ENCODE measurements at places on chromosomes 7 and 10. TPM values are rescaled to one million over a fixed set of nuclear protein-coding genes. Genes with fewer than 3 reads are reported as not detected.

- peak overlapping the region; percentile 38 for H3K27ac ChIP-seq
- no peak for DNase-seq
- H3K36me3 ChIP-seq, result no peaks in the 10 kb centered on the region
- H3K27me3 ChIP-seq, result no peaks in the 10 kb centered on the region
- peaks cover 34% of the 10 kb centered on the region for H3K4me1 ChIP-seq
These were observed 21.3 kb upstream of the SPOCK2 start for GRCh38 chr10:72109636-72110157.

DNA sequence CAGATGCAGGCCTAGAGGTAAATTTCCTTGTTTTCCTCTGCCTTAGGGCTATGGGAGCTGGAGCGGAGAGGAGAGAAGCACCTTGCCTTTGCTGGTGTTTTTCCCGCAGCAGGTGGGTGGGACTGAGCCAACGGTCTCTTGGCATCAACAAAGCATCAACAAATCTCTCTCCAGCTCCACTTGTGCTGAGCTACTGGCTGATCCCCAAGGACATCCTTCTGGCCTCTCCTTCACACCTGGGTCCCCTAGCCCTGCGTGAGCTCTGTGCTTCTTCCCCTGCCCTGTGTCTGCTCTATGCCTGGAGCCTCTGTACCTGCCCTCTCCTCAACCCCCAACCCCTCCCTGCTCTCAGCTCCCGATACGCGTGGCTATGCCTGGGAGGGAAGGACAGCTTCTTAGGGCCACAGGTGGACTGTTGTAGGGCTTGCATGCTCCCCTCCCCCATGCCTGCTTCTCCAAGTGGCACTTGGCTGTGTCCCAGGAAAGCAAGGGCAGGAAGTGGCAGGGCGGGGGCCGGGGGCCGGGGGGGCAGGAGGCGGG lies 3.2 kb upstream of the CLDN4 start:
- peaks cover 72% of the 10 kb centered on the region for H3K4me1 ChIP-seq
- peak; percentile 98 for DNase-seq
- H3K4me3 ChIP-seq, result no peak overlapping the region
- no peaks in the 10 kb centered on the region for H3K36me3 ChIP-seq
- no peaks in the 10 kb centered on the region for H3K27me3 ChIP-seq
- peak overlapping the region; percentile 88 for H3K27ac ChIP-seq

GRCh38 chr7:130492523-130493274 lies 814 bp downstream of the MEST start:
- no peaks in the 10 kb centered on the region for H3K27me3 ChIP-seq
- DNase-seq, result no peak
- no peaks in the 10 kb centered on the region for H3K4me1 ChIP-seq
- no peaks in the 10 kb centered on the region for H3K36me3 ChIP-seq

DNA sequence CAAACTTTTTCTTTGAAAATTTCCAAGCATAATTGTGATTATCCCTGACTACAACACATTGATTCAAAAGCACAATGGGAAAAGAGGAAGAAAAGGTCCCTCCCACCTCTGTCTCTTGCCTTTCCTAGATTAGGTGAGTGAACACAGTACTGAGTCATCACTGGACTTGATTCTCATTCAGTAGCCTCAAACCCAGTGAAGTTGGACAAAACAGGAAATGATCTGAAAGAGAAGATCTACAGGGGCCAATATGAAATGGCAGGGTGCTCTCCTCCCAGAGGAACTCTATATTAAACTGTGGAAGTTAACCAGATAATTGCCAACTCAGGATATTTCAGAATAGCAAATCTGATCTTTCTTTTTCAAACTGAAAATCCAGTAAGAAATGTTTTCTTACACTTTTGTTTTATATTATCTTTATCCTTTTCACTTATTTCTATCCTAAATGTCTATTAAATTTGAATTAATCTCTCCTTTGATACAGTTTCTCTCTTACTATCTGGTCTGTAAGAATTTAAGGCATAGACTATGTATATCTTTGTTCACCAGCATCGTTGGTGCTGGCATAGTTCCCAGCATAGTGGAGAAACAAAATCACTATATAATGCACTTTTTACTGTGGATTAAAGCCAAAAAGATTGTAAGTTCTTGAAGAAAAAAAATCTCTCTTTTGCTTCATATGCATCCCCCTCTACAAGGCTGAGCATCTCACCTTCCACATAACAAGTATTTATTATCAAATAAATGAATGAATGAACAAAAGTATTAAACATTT lies 41.4 kb upstream of the IKZF1 start:
- H3K27me3 ChIP-seq, result no peaks in the 10 kb centered on the region
- H3K27ac ChIP-seq, result no peak overlapping the region
- no peaks in the 10 kb centered on the region for H3K36me3 ChIP-seq
- H3K4me3 ChIP-seq, result no peak overlapping the region
- no peaks in the 10 kb centered on the region for H3K4me1 ChIP-seq

DNA sequence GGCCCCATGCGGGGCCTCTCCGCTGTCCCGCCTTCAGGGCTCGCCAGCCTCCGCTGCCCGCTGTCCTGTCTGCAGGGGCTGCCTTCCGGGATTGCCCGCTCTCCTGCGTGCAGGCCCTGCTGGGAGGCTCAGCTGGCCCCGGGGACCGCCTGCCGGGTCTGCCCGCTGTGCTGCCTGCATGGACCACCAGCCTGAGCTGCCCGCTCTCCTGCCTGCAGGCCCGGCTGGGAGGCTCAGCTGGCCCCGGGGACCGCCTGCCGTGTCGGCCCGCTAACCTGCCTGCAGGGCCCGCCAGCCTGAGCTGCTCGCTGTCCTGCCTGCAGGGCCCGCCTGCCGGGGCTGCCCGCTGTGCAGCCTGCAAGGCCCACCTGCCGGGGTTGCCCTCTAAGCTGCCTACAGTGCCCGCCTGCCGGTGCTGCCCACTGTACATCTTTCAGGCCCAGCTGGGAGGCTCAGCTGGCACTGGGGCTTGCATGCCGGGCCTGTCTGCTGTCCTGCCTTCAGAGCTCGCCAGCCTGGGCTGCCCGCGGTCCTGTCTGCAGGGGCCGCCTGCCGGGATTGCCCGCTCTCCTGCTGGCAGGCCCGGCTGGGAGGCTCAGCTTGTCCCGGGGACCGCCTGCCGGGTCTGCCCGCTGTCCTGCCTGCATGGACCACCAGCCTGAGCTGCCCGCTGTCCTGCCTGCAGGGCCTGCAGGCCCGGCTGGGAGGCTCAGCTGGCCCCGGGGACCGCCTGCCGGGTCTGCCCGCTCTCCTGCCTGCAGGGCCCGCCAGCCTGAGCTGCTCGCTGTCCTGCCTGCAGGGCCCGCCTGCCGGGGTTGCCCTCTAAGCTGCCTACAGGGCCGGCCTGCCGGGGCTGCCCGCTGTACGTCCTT lies 165.1 kb downstream of the GLRX3 start:
- peak overlapping the region; percentile 76 for H3K27ac ChIP-seq
- DNase-seq, result peak; percentile 64
- H3K4me3 ChIP-seq, result peak overlapping the region; percentile 22
- no peaks in the 10 kb centered on the region for H3K4me1 ChIP-seq
- H3K27me3 ChIP-seq, result no peaks in the 10 kb centered on the region
- no peaks in the 10 kb centered on the region for H3K36me3 ChIP-seq

DNA sequence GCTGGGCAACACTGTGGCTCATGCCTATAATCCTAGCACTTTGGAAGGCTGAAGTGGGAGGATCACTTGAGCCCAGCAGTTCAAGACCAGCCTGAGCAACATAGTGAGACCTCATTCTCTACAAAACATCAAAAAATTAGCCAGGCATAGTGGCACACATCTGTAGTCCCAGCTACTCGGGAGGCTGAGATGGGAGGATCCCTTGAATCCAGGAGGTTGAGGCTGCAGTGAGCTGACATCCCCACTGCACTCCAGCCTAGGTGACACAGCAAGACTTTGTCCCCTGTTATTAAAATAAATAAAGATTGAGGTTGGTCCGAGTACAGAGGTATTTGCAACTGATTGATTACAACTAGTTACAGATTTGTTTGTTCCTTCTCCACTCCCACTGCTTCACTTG lies 44.1 kb downstream of the SKIDA1 start:
- no peak overlapping the region for H3K27ac ChIP-seq
- DNase-seq, result no peak
- no peaks in the 10 kb centered on the region for H3K36me3 ChIP-seq
- H3K4me1 ChIP-seq, result no peaks in the 10 kb centered on the region
- H3K27me3 ChIP-seq, result no peaks in the 10 kb centered on the region

DNA sequence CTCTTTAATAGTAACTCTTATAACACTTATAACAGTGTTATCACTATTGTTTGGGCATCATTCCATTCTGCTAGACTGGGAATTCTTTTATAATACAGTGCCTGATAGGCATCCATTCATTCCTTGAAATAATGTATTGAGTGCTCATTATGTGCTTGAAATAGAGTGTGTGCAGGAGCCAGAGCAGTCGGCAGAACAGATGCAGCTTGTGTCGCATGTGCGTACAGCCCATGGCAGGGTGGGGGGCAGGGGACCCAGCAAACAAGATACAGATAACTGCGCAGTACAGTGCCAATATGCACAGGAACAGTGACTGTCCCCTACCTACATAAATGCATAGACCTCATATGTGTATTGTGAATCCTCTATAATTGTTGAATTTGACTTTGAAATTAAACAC lies 99.3 kb downstream of the KAT6B start:
- no peaks in the 10 kb centered on the region for H3K36me3 ChIP-seq
- H3K27ac ChIP-seq, result no peak overlapping the region
- H3K4me3 ChIP-seq, result no peak overlapping the region
- H3K4me1 ChIP-seq, result peaks cover 67% of the 10 kb centered on the region
- no peaks in the 10 kb centered on the region for H3K27me3 ChIP-seq
- DNase-seq, result no peak

DNA sequence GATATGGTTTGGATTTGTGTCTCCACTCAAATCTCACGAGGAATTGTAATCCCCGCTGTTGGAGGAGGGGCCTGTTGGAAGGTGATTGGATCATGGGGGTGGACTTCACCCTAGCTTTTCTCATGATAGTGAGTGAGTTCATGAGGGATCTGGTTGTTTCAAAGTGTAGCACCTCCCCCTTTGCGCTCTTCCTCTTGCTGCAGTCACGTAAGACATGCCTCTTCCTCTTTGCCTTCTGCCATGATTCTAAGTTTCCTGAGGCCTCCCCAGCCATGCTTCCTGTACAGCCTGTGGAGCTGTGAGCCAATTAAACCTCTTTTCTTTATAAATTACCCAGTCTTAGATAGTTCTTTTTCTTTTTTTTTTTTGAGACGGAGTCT lies 17.1 kb downstream of the CDNF start:
- no peak overlapping the region for H3K27ac ChIP-seq
- H3K4me3 ChIP-seq, result no peak overlapping the region
- peaks cover 38% of the 10 kb centered on the region for H3K4me1 ChIP-seq

DNA sequence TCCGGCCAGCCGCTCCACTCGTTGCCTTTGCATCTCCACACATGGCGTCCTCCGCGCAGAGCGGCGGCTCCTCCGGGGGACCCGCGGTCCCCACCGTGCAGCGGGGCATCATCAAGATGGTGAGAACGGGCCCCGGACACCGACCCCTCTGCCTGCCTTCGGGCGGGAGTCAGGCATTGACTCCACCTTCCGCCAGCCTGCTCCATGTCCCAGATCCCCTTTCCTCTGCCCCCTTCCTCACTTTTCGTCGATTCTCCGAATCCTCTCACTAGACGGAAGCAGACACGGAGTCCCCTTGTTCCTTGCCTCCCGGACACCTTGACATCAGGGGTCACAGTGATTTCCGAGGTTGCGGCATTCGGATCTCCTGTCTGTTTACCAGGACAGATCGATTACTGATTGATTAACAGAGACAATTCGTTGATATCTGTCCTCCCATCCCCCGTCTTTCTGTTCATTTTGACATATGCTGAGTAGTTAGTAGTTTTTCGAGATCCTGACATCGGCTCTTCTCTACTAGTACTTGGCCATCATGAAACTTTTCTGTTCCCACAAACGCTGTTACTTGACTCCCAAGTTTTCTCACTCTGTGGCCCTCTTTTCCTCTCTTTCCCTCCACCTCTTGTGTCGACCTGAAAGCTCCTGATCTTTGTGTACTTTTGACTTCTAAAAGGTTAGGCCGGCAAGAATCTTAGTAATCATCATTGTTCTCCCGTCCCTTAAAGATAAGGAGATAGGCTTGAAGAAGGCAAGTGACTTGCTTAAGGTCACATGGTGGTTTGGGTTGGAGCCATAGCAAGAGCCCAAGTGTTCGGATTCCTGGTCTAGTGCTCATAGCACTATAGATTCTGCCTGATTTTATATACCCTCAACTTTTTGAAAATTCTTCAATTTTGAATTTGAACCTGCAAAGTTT lies 597 bp downstream of the SND1 start:
- DNase-seq, result no peak
- peak overlapping the region; percentile 55 for H3K27ac ChIP-seq
- peak overlapping the region; percentile 92 for H3K4me3 ChIP-seq
- peaks cover 21% of the 10 kb centered on the region for H3K4me1 ChIP-seq
- no peaks in the 10 kb centered on the region for H3K36me3 ChIP-seq

- no peak overlapping the region for H3K27ac ChIP-seq
- no peak for DNase-seq
- no peak overlapping the region for H3K4me3 ChIP-seq
These were observed 212.2 kb downstream of the CHRM2 start for GRCh38 chr7:137080516-137081203.

DNA sequence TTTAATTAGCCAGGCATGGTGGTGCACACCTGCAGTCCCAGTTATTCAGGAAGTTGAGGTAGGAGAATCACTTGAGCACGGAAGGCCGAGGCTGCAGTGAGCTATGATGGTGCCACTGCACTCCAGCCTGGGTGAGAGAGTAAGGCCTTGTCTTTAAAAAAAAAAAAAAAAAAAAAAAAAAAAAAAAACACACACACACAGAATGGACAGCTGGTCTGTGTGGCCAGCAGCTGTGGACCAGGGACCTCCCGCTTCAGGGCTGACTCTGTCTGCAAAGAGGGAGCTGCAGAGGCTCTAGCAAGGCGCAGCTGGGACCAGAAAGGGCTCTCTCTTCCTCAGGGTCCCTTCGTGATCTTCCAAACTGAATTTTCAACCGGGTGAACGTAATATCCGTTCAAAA lies 53.6 kb upstream of the DNAAF5 start:
- no peaks in the 10 kb centered on the region for H3K27me3 ChIP-seq
- no peaks in the 10 kb centered on the region for H3K36me3 ChIP-seq
- no peaks in the 10 kb centered on the region for H3K4me1 ChIP-seq
- H3K4me3 ChIP-seq, result no peak overlapping the region
- H3K27ac ChIP-seq, result no peak overlapping the region

- H3K27ac ChIP-seq, result peak overlapping the region; percentile 73
- peak; percentile 11 for DNase-seq
- H3K27me3 ChIP-seq, result no peaks in the 10 kb centered on the region
These were observed 54.9 kb downstream of the FAM241B start for GRCh38 chr10:69684981-69685353.

Gene SVOPL
- total RNA-seq, result 0.10 TPM

Gene MYOZ1
- 4.3 TPM for total RNA-seq

Gene CYP26C1
- 0.20 TPM for total RNA-seq

- H3K4me1 ChIP-seq, result no peaks in the 10 kb centered on the region
- no peaks in the 10 kb centered on the region for H3K36me3 ChIP-seq
- H3K4me3 ChIP-seq, result no peak overlapping the region
- no peak overlapping the region for H3K27ac ChIP-seq
- H3K27me3 ChIP-seq, result no peaks in the 10 kb centered on the region
These were observed 53.6 kb upstream of the PRR15 start for GRCh38 chr7:29510028-29510427.

Gene SEMA3D
- 131 TPM for total RNA-seq
